ENCODE measurements at places on chromosomes 12 and 14. TPM values are rescaled to one million over a fixed set of nuclear protein-coding genes. Genes with fewer than 3 reads are reported as not detected.

Gene MYF6
- total RNA-seq = not detected

Gene PDE3A
- not detected for total RNA-seq

Gene BEST3
- not detected for total RNA-seq

Gene PLXNC1
- total RNA-seq = 15.0 TPM

Gene LRP10
- total RNA-seq = 34.2 TPM

Gene TTC9
- total RNA-seq = 4.8 TPM

Gene PKP2
- total RNA-seq = not detected

Gene AKAP6
- total RNA-seq = 0.51 TPM

Gene WSCD2
- not detected for total RNA-seq

Measured in activated CD4-positive, alpha-beta T cell treated with anti-CD3 and anti-CD28 coated beads, Interleukin-2, amount 10 ng/mL, durations not matched to agents 24 days and 14 days (primary cell).